CD4-positive, alpha-beta T cell treated with Interleukin-17A for 4 hours (primary cell): ENCODE measurements at places on chromosomes 12 and 14.

GRCh38 chr12:42696406-42697149 lies 107.0 kb upstream of the PRICKLE1 start:
- no peak for DNase-seq

- no peak for DNase-seq
These were observed 115.0 kb upstream of the MDM1 start for GRCh38 chr12:68446901-68447796.

DNA sequence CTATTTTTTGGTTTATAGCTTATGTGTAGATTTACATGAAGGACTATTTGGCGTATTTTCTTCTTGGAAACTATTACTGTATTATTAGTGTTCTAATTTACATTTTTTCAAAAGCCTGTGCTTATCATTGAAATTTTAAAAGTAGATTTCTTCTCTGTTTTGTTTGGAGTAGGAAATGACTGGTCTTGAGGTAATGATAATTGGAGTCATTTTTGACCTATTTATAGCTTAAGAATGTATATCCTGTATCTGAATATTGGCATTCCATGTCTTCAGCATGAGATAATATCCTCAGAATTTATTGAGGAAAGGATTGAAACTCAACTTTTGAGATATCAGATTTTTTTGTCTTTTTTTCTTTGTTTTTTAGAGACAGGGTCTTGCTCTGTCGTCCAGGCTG lies 193.4 kb downstream of the ERC1 start:
- DNase-seq: no peak

GRCh38 chr12:126337556-126338441 lies 1272.6 kb downstream of the AACS start:
- no peak for DNase-seq

DNA sequence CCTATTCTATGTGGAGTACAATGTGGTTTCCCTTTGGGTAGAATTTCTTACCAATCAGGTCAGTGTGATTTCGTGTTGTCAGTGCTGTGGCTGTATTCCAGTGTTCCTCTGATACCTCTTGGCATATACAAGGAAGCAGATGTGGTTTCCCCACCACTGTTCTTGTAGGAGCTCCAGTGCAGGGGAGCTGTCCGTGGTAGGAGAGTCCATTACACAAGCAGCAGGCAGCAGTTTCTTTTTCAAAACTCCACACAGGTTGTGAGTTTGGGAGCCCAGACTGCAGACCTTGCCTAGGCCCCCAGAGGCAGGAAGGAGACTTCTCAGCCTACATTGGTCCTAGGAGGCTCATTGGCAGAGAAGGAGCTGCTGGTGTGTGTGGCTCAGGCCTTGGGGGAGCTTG lies 452.8 kb downstream of the AACS start:
- no peak for DNase-seq
